ENCODE measurements at places on chromosomes 2 and 18. TPM values are rescaled to one million over a fixed set of nuclear protein-coding genes. Genes with fewer than 3 reads are reported as not detected.

LOXL3 gene
- 43.9 TPM for total RNA-seq

MSTN gene
- 1.2 TPM for total RNA-seq

SAG gene
- total RNA-seq = not detected

STPG4 gene
- total RNA-seq = not detected

CDK15 gene
- 7.0 TPM for total RNA-seq

LYPD6B gene
- total RNA-seq = 28.8 TPM

APCDD1 gene
- 6.8 TPM for total RNA-seq

RNU2-63P gene
- not detected for total RNA-seq

TMEM18 gene
- 15.3 TPM for total RNA-seq

SCN3A gene
- 0.39 TPM for total RNA-seq

ANKRD62 gene
- not detected for total RNA-seq

PLEKHH2 gene
- total RNA-seq = 2.4 TPM

DLX1 gene
- 6.8 TPM for total RNA-seq

UGT1A8 gene
- total RNA-seq = not detected

GALNT5 gene
- total RNA-seq = 28.8 TPM

UGT1A5 gene
- total RNA-seq = not detected

SLC19A3 gene
- total RNA-seq = not detected

RGPD8 gene
- total RNA-seq = 1.4 TPM

AUP1 gene
- 119 TPM for total RNA-seq

DSG4 gene
- not detected for total RNA-seq

LYG2 gene
- not detected for total RNA-seq

KCNG2 gene
- not detected for total RNA-seq

MDH1B gene
- total RNA-seq = 1.2 TPM

KCNIP3 gene
- total RNA-seq = 3.3 TPM

HOXD8 gene
- total RNA-seq = 0.49 TPM

CFAP221 gene
- not detected for total RNA-seq

ABCG5 gene
- not detected for total RNA-seq

RGPD4 gene
- total RNA-seq = not detected

SCG2 gene
- total RNA-seq = 18.0 TPM

DQX1 gene
- total RNA-seq = not detected

NAT8 gene
- not detected for total RNA-seq

CMPK2 gene
- total RNA-seq = 134 TPM

CBLN2 gene
- total RNA-seq = not detected

FAM124B gene
- 0.12 TPM for total RNA-seq

AFF3 gene
- 2.6 TPM for total RNA-seq

NT5DC4 gene
- not detected for total RNA-seq

RPL37A gene
- total RNA-seq = 975 TPM

ASPRV1 gene
- 0.15 TPM for total RNA-seq

IL1R1 gene
- total RNA-seq = 7.9 TPM

RGPD3 gene
- 0.02 TPM for total RNA-seq

CHPF gene
- total RNA-seq = 117 TPM

TMEM247 gene
- total RNA-seq = not detected

IL1RN gene
- total RNA-seq = not detected

ZNF521 gene
- total RNA-seq = 20.4 TPM

ZSWIM2 gene
- not detected for total RNA-seq

CYP27C1 gene
- 0.96 TPM for total RNA-seq

Data from M059J (cell line).